ENCODE measurements at places on chromosomes 4 and X.

DNA sequence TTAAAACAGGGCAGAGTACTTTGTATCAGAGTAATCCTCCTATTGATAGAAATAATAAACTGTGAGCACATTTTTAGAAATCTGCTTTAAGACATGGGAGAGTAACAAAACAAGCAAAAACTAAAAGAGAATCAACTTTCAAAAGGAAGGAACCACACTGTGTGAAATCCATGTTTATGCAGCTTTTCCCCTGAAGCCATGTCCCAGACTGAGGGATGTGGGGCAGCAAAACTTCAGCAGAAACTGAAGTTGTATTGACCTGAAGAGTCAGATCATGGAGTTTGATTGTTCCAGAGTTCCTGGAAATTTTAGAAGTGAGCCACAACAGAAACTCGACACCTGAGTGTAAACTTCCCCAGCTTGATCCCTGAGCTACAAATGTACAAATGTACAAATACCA, 53.2 kb downstream of the COMMD8 start:
- no peak for DNase-seq

GRCh38 chr4:158766434-158767044, 2.3 kb upstream of the FNIP2 start:
- DNase-seq = no peak

DNA sequence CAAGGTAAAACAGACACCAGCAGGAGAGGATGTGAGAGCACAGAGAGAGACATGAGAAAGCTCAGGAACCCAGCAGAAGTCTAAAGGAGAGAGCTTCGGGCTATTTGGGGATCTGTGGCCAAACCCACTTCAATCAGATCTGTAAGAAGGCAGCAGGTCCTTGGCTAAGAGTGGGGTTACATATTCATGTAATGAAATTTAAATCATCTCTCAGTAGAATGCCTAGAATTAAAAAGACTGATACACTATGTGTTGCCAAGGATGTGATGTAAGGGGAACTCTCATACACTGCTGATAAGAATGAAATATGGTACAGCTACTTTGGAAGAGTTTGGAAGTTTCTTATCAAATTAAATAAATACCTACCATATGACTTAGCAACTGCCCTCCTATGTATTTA, 35.8 kb downstream of the PDE5A start:
- DNase-seq = no peak

DNA sequence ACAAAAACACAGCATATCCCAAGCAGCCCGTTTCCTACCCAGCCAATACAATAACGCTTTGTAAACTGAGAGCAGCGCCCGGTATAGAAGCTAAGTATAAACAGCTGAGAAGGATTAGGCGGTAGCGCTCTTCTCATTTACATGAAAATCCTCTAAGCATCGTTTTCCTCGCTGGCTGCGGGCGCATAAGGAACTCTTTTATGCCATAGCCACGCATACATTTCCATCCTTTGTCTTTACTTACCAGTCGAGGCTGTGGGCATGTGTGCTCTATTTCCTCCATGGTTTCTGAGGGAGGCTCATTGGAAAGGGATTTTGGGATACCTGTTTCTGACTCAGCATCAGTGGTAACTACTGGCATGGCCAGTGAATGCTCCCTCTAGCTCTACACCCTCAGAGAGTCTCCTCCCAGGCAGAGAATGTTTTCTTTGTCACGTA, 383 bp downstream of the PCYT1B start:
- no peak for DNase-seq

- DNase-seq = no peak
Observed at GRCh38 chr4:112736718-112737135, 99.8 kb downstream of the LARP7 start.

- DNase-seq = no peak
Observed at GRCh38 chrX:20026278-20026677, 35.4 kb upstream of the BCLAF3 start.

DNA sequence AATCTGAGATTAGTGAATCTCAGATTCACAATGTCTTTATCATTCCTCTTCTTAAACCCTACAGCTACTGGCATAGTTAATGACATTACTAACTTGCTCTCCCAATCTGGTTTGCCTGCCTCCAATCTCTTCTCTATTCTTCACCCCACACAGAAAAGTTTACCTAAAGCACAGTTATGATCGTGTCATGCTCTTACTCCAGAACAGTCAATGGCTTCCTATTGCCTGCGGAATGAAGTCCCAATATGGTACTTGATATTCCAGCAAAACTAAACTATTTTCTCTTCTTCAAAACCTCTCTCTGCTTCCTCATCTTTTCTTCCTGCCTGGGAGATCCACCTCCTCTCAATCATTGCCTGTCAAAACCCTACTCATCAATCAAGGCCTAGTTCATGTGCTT, 3.4 kb upstream of the PRPS1 start:
- DNase-seq = no peak

DNA sequence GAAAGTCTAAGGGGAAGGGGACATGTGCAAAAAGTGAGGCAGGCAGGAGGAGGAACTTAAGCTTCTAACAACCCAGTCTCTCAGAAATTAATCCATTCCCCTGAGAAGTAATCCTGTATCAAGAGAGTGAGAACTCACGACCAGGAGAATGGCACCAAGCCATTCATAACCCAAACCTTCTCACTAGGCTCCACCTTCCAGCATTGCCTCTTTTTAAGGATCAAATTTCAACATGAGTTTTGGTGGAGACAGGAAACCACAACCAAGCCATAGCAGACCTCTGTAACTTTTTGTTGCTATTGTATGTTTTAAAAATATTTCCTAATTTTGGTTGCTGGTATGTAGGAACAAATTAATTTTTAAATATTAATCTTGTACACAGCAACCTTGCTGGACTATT, 32.8 kb downstream of the PASD1 start:
- no peak for DNase-seq

- no peak for DNase-seq
Observed at GRCh38 chr4:153763404-153763803, 3.6 kb upstream of the RNF175 start.

- DNase-seq = no peak
Observed at GRCh38 chr4:63906660-63907183, 502.5 kb downstream of the TECRL start.

DNA sequence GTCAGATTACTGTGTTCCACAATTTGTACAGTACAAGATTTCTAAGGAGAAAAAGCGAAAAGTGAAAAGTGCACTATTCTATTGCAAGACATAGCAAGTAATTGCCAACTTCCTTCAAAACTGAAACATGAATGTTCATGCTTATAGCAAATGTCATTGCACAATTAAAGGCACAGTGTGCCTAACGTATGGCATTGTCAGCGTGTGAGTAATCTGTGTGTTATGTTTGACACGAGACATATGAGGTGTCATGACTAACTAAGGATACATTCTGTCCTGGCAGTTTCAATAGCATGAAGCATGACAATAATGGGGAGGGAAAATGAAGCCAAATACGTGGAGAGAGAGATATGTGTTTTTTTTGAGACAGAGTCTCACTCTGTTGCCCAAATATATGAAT, 33.6 kb upstream of the TBC1D9 start:
- DNase-seq = no peak

DNA sequence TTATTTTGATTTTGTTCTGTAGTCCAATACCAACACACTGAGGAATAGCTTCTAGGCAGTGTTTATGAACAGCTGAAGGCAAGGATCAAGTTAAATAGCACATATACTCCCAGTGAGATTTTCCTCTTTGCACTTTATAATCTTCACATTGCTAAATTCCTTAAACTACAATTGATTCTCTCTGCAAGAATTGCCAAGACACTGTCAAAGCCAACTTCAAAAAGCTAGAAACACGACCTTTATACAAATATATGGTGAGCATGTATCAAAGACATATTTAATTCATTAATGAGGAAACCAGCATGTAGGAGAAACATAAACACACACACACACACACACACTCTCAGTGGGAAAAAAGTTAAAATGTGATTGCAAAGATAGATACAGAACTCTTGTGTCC, 86.4 kb upstream of the FAM9C start:
- DNase-seq = no peak

- no peak for DNase-seq
Observed at GRCh38 chr4:74159143-74159709, 1.3 kb downstream of the MTHFD2L start.

DNA sequence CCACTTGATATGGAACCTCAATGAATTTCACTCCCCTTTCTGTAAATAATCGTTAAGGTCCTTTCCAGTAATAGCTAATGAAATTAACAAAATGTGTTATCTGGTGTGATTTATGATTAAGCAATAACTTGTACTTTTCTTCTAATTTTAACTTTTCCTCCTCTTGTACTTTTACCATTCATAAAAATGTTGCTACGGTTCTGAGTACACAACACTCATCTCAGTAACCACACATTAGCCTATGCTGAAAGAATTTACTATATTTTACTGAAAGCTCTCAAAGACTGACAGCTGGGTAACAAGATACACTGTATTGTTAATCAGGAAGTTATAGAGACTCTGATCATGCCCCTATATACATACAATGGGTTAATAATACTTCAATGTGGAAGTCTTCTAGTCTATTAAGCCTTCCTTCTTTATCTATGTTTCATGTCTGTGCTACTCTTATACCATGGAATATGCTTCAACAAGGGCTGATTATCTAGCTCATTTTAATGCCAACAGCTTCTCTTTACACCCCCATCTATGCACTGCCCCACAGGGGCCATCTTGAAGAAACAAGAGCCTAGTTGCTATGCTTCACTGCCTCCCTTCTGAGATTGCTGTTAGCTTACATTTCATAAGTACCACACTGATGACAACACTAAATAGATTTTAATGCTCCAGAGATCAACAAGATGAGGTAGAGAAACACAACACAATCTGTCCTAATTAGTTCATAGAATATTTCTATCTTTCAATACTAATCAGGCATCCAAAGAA, 39.1 kb downstream of the LAMP2 start:
- no peak for DNase-seq

GRCh38 chr4:182600093-182600492, 317.1 kb downstream of the DCTD start:
- DNase-seq = no peak

DNA sequence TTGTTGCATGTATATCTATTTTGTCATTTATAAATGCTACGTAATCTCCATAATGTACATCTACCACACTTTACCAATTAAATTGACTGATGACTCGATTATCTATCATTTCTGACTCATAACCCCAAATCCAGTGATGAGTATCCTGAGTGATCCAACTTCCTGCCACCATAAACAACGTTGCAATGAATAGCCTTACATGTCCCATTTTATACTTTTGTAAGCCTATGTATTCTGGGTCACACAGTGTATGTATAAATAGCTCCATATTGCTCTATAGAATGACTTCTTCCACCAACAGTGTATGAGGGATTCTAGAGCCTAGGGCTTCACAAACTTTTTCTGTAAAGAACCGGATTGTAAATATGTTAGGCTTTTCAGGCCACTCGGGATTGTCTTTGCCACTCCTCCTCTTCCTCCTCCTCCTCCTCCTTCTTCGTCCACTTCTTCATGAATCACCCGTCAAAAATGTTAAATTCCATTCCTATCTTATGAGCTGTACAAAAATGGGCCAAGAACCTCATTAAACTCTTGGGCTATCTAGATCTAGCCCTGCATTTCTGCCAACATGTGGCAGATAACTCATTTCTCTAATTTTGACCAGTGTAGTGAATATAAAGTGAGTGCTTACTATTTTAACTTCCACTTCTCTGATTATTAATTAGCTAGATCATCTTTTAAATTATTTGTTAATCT, 672.2 kb upstream of the AMOT start:
- DNase-seq = no peak

DNA sequence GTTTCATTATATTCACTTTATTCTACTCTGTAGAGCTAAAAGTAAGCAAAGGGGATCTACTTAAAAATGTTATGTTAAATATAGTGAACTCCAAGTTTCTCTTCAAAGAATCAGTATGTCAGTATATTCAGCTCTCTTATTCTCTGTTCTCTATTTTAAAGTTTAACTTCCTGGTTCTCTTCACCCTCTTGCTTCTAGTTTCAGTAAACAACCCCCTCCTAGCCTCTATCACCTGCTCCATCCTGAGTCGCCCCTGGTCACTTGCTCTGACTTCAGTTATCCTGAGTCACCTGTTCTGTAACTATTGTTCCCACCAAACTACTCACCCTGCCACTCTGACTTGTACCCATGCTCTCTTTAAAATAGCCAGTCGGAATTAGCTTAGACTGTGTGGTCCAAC, 180.9 kb upstream of the AADAT start:
- no peak for DNase-seq

DNA sequence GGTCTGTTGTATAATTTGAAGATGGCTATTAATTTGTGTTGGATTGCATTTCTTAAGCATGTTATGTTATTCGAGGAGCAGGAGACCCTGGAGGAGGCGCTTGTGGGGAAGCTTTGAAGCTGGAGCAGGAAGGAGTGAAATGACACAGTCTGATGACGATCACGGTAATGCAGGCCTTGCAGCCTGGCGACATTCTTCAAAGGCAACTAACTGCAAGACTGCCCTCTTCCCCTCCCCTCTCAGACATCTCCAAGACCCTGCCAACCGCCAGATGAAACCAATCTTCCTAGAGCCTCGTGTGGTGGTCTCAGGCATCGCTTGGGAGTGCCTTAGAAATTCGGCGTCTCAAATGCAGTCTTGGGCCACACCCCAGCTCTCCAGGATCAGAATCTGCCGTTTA, 16.1 kb downstream of the CLCN4 start:
- no peak for DNase-seq

DNA sequence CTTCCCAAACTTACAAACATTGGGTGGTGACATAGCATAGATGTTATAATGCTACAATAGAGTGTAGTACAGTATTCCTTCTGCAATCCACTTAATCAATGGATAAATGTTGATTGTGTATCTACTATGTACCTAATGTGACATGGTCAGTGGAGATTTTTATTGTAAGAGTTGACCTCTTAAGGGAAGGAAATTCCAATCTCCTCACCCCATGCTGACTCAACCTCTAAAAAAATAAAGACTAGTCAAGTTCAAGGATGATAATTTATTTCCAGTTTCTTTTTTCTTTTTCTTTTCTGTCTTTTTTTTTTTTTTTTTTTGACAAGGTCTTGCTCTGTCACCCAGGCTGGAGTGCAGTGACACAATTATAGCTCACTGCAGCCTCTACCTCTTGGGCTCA, 206.5 kb upstream of the STS start:
- DNase-seq = no peak

GRCh38 chrX:38881727-38882126, 80.5 kb downstream of the MID1IP1 start:
- DNase-seq = no peak

DNA sequence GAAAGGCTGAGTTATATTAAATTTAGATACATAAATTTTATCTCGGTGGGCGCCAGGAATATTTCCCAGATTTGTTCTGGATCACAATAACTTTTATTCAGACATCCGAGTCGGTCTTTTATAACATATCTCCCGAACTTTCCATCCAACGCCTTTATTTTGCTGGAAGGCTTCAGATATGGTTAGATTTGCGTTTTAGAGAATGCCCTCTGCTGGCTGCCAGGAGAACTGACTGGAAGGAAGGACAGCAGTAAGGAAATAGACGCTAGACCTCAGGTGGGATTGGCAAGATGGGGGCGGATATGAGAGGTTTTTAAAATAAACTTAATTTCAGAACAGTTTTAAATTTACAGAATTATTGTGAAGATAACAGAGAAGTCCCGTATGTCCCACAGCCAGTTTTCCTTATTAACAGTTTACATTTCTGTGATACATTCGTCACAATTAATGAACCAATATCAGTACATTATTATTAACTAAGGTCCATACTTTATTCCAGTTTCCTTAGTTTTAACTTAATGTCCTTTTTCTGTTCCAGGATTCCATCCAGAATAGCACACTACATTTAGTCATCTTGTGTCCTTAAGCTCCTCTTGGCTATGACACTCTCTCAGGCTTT, 4.6 kb upstream of the KANTR start:
- no peak for DNase-seq

All from upper lobe of left lung (tissue), 6 donors.